IMR-90 (cell line): ENCODE measurements at places on chromosomes 5 and 9. TPM values are rescaled to one million over a fixed set of nuclear protein-coding genes. Genes with fewer than 3 reads are reported as not detected.

Gene GAS1
- total RNA-seq, result 1.8 and 3.1 TPM in 2 replicates

Gene MIGA2
- 9.7 and 12.5 TPM in 2 replicates for total RNA-seq

Gene IL3
- total RNA-seq, result not detected in 2 replicates

GRCh38 chr5:23494558-23494957 is 12.9 kb upstream of the PRDM9 start:
- no peak for DNase-seq

DNA sequence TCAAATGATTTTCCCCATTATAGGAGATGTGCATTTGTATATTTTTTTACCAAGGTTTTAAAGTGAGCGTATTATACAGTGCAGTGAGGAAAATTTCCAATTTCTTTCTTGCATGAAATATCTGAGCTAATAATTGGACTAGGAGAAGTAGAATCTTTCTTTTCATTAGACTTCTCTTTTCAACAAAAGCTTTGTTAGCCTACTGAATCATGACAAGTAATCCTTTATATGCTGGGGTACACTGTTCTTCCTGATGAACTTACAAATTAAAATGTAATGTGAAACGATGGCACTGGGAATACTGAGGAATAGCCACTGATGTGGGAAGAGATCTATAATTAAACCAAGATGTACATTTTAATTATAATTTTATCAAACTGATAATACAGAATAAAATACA is 829.6 kb downstream of the PTPRD start:
- DNase-seq, result no peak
